ENCODE measurements at places on chromosomes 13 and 19.

DNA sequence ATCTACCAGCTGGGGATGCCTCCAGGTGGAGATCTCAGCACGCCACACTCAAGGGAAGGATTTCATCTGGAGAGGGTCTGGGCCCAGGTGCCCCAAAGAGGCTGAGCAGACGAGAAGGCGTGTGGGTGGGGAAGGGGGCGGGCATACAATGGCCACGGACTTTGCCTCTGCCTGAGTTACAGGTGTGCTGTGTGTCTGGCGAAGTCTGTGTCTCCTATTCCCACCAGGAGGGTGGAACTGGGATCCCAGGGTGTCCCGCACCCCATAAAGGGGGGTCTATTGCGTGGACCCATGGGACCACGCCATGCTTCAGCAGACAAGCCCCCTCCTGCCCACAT, 3.6 kb downstream of the TLE2 start:
- no peak for DNase-seq

DNA sequence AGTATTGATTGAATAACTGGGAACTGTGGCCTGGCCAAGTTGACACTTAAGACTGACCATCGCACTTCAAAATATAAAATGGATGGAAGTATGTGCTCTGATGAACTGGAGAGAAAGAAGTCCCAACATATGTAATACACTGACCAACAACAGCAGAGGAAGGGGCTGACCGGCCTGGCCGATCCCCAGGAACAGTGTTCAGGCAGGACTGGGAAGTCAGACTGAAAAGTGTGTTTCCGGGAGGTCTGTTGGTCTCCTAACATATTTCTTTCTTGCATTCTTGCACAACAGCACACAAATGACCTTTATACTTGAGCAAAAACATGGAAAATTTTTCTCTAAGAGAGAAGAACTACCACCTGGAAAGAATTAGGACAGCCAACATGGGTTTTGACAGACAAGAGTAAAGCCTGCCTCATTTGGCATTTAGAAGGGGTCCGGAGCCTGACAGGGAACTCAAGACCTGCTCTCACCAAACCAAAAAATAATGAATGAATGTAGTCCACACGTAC, 297.8 kb downstream of the OXGR1 start:
- DNase-seq, result no peak

DNA sequence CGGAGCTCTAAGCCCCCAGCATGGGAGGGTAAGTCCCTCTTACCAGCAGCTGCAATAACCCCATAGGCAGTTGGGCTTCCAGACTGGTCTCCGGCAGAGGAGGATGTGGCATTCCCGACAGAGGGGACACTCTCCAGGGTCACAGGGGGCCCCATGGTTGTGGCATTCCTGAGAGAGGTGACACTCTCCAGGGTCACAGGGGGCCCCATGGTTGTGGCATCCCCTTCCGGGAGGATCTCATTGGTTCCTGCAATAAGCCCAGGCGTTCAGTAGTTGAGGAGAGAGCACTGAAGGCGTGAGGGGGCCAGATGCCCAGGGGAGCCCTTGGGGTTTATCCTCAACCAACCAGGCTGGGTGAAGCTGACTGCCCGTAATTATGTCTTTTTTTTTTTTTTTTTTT, 5.4 kb downstream of the CD320 start:
- DNase-seq, result no peak

GRCh38 chr19:47111006-47111621, 2.5 kb downstream of the ZC3H4 start:
- no peak for DNase-seq

DNA sequence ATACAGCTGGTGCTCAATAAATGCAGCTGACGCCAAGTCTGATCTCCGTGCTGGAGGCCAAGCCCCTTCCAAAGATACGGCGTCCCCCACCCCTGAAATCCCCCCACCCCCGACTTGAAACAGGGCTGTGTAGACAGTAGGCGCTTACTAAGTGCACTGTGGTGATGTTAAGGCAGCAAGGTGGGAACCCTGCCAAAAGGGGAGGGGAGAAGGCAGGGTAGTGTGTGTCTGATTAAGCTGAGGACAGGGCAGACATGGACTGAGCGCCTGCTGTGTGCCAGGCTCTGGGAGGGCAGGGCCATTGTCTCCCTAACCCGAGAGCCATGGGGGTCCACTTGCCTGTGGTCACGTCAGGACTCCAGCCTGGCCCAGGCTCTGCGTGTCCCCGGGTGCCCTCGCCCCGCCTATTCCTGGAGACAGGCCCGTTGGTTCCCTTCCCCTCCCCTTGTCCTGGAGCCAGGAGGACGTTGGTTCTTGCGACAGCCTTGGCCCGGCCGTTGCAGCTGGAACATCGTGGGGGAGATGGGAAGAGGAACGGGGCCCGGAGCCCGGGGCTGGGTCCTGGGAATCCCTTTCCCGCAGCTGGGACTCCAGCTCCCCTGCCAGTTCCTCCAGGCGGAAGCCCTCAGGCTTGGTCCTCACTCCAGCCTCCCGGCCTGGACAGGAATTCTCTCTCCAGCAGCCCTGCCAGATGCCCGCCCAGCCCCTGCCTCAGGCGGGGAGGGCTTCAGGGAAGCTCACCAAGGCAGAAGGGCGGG, 1.7 kb upstream of the ELANE start:
- DNase-seq, result peak; percentile 56

DNA sequence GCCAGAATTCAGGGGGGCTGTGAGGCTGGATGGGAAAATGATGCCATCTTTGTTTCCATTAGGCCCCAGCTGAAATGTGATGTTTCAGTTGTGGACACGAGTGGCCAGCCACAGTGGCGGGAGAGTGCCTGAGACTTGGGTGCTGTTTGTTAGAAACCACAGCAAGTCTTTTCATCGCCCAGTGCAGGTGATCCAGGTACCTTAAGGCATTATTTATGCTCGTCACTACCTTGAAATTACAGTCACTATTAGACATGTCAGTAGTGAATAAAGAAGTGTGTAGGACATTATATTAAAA, 82.5 kb upstream of the TM9SF2 start:
- DNase-seq, result no peak

DNA sequence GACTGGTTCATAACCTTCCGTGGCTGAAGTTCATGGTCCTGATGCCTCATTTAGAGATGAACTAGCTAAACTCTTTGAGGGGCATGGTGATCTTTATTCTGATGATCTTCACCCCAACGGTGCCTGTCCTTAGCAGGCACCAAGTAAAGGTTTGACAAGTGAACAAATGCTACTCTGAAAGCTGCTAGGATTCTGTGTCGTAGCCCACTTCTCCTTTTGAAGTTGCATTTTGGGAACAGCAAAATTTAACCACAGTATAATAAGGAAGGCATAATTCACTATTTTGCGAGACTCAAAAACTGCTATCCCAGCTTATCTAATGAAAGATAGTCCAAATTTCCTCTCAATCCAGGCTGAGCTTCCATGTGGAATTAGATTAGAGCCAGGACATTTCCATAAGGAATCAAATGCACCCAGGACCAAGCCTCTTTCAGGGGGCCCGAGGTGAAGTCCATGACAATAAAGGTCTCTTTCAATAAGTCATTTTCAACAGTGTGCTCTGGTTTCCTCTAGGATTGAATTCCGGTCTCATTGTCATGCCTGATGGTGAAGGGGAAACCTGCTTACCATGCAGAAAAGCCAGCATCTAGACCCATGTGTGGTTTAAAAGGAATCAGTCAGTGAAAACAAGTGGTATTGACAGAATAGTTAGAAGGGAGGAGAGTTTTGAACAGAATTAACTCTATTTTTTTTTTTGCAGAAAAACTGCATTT, 23.1 kb downstream of the SIAH3 start:
- DNase-seq, result no peak

GRCh38 chr19:6818246-6818645, 45.7 kb downstream of the VAV1 start:
- DNase-seq, result no peak

GRCh38 chr19:50427997-50428425, 4.7 kb upstream of the MYBPC2 start:
- no peak for DNase-seq

DNA sequence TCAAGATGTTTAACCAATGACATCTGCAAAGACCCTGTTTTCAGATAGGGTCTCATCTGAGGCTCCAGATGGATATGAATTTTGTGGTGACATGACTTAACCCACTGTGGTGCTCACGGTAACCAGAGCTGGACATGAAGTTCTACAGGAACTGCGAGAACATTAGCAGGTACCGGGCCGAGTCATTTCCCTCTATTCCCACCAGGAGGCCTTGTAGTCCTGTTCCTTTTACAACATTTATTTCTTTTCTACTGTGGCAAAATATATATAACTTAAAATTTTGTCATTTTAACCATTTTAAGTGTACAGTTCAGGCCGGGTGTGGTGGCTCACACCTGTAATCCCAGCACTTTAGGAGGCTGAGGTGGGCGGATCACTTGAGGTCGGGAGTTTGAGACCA, 7.6 kb upstream of the TSPAN16 start:
- DNase-seq, result no peak

GRCh38 chr13:49533591-49534269, 38.0 kb downstream of the PHF11 start:
- DNase-seq, result no peak

DNA sequence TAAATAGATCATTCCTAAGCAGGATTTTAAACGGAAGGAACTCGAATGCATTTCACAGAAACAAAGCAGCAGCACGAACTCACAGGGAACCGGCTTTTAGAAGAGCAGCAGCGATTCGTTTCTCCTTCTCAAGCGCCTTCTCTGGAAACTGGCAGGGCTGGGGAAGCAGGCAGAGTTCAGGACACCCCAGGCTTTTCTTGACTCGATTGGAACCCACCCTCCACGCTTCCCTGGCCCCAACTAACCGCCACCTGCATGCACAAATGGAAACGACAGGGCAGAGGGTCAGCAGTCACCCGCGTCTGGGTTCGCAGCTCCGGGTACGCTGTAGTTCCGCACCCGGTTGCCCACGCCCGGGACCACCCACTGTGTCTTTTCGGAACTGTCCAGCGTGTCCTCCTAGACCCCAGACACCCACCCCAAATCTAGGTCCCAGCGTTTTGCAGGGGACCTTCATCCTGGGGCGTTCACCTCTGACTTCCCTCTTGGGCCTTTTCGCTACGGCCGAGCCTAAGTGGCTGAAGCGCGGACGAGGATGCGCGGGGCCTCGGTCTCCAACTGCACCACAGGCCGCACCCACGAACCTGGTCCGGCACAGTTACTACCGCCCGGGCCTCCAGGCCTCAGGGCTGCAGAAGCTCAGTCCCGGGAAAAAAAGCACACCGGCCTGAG, 500 bp downstream of the ZFP30 start:
- DNase-seq, result peak; percentile 49

GRCh38 chr13:108263621-108264355, 5.7 kb upstream of the TNFSF13B start:
- DNase-seq, result no peak

- DNase-seq, result no peak
These were observed 16.9 kb upstream of the C1QTNF9 start for GRCh38 chr13:24292481-24292880.

- no peak for DNase-seq
These were observed 202.7 kb downstream of the SHISA2 start for GRCh38 chr13:25848812-25849745.

All from Calu3 (cell line).